ENCODE measurements at places on chromosomes 3 and 15.

DNA sequence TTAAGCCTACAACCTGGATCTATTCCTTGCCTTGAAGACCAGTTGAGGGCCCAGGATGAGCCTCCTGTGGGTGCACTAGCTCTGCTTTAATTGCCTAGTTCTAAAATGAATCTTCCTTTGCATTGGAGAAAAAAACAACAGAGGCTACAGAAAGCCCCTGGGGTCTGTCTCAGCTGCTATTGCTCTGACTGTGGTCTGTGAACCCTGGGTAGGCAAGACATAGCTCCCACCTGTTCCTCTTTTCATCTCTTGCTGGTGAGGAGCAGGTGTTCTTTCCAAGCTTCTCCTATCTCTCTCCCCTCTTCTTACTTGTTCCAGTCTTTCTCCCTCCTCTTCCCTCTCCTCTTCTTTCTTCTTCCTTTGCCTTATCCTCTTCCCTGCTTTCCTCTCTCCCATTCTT is 28.8 kb downstream of the RBP2 start:
- no peak for DNase-seq

GRCh38 chr15:91499774-91500383 is 353.6 kb upstream of the SLCO3A1 start:
- no peak for DNase-seq

DNA sequence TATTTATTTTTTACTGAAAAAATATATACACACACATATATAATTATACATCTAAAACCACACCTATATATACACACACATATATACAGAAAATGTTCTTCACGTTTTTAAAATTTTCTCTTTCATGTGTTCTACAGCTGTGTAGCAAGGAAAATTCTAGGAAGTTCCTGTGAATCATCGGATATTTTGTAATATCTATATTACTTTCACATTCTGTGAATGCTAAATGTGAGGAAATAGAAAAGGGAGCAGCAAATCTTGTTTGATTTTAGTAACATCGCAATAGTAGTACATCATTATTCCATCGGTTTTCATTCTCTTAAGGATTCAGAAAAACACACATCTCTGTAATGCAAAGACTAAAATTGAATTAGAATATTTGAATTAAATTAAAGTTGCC is 836.8 kb upstream of the NECTIN3 start:
- no peak for DNase-seq

DNA sequence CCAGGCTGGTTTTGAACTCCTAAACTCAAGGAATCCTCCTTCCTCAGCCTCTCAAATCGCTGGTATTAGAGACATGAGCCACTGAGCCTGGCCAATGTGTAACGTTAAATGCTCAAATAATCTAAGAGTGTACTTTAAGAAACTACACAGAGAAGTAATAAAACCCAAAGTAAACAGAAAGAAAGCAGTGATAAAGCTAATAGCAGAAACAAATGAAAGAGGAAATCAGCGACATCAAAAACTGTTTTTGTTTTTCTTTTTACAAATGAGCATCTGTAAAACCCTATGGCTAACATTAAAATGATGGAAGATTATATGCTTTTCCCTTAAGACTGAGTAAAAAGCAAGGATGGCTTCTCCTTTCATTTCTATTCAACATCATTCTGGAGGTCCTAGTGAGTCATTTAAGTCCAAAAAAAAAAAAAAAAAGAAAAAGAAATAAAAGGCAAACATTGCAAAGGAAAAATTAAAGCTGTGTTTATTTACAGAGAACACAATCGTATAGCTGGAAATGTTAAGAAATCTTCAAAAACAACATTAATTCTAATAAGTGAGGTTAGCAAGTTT is 36.8 kb upstream of the FNDC3B start:
- no peak for DNase-seq

- DNase-seq = no peak
These were observed 30.3 kb downstream of the RAP2B start for GRCh38 chr3:153192327-153192726.

DNA sequence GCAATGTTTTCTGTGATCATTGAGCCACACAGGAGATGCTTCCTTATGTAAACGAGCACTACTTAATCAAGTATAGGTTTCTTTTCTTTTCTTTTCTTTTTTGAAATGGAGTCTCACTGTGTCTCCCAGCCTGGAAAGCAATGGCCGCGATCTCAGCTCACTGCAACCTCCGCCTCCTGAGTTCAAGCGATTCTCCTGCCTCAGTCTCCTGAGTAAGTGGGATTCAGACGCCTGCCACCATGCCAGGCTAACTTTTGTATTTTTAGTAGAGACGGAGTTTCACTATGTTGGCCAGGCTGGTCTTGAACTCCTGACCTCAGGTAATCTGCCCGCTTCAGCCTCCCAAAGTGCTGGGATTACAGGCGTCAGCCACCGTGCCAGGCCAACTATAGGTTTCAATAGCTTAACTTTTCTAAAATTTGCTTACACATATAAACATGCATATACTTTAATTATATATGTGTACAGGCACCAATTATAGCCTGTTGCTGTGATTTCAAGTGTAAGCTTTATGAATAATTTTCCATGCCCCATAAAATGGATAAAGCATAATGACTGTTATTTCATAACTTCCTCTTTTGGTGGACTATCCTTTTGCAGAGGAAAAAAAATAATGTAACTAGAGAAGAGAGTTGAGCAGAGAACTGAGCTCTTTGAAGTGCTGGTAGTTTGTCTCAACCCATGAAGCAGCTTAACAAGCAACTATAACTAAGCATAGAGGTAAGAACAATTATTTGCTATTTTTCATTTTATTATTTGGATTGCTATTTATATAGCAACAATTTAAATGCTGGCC is 24.8 kb upstream of the MBNL1 start:
- DNase-seq = no peak

Data from kidney tubule cell (primary cell).